NCI-H2029 (cell line): ENCODE measurements at places on chromosomes 1 and 21.
A peak's percentile ranks its signal among the peaks of the same experiment; 100 is the strongest.

DNA sequence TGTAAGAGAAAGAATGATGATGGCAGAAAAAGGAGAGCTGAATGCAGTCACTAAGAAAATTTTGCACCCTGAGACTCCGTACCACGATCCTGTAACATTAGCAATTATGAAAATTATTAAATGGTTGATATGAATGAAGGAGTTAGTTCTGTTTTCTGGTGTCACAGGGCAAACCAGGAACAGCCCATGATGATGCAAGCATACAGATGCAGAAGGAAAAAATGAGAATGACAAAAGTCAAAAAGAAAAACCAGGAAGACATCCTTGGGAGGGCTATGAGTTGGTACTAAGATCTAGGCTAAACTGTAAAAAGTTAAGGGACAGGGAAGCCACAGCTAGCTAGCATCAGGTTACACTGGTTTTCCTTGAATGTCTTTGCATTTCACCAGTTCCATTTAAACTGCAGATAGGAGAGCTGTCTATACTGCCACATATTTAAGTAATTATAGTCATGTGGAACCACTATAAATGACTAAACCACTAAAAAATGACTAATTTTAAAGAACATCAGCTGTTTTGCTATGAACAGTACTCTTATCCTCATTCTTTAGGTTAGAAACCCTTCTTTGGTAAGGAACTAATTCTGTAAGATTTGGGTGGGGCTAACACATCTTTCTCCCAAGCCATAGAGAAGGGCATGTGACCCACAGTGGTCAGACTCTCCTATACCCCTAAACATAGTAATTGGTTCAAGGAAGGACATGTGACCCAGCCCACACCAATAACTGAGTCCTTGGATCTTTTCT, 11.4 kb downstream of the DOCK7 start:
- no peak for DNase-seq

- DNase-seq: no peak
Measured at GRCh38 chr1:231260351-231260750, 19.3 kb downstream of the GNPAT start.

- DNase-seq: no peak
Measured at GRCh38 chr1:110286564-110286963, 52.6 kb upstream of the RBM15 start.

DNA sequence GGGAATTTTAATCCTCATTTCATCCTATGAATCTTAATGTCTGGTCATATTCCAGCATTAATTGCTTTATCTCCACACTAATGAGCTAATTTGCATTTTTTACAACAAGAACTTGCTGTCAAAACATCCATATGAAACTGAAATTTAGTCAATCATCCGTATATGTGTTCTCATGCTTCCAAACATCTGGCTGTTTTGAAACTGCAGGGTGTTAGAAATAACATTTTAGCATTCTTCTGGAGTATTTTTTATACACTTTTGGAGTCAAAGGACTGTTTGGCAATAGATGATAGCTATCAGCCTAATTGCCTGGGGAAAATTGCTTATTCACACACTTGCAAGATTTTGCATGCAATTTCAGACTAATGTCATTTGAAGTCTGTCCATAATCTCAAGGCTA, 1639.3 kb downstream of the KCNT2 start:
- DNase-seq: no peak

DNA sequence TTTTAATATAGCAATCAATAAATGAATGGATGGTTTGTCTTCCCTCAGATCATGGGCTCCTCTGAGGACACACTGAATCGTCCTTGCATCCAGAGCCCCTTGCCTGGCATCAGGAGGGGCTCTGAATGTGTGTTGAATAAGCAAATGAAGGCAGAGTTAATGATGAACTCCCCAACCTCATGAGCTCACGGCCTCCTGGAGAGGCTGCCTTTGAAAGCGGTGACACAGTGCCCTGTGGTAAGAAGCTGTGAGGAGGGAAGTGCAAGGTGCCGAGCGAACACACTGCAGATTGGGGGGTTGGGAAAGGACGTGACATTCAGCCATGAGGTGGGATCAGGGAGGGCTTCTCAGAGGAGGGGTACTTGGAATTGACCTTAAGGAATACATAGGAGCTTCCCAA, 3.2 kb upstream of the PARS2 start:
- DNase-seq: no peak

- DNase-seq: no peak
Measured at GRCh38 chr1:23591460-23592208, 32.3 kb upstream of the ID3 start.

GRCh38 chr1:231527586-231528171, 790 bp upstream of the TSNAX start:
- DNase-seq: peak; percentile 25

DNA sequence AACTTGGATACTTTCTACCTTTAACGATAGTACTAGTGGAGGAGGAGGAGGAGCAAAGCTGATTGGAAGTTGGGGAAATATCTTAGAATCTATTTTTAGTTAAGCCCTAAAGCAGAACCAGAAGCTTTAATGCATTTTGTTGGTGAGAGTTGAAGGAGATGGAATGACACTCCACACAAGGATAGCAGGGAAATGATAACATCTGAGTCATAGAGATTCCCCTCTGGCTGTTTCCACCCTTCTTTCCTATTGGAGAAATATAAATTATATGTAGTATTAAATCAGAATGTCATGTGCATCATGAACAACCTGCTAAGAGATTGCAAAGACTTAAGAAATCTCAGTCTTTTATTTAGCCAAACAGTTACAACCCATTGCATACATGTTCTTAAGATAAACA, 1357.7 kb downstream of the NCAM2 start:
- DNase-seq: no peak

DNA sequence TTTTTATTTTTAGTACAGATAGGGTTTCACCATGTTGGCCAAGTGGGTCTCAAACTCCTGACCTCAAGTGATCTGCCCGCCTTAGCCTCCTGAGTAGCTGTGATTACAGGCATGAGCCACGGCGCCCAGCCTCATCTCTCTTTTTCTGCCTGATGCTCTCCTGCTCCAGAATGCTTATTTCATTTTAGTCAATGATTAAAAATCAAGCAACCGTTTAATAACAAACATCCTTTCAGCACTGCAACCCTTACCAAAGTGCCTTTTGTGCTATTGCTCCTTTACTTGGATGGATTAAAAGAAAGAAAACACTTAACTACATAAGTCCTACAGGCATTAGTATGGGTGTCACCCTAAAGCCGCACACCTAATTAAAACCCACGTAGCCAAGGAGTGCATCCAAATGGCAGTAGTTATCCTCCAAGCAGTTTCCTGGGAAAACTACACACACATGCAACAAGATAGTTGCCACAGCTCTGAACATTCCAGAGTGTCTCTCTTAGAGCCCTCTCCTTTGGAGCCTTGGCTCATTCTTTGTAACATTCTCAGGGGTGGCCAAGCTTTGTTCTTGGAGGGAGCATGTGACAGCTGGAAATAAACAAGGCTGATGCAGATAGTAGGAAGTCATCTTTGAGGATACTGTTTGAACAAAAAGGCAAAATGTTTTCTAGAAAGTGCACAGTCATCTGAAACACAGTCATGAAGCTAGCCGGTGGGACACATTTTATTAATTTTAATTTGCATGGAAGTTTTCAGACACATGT, 51.2 kb downstream of the KCNJ15 start:
- no peak for DNase-seq

- no peak for DNase-seq
Measured at GRCh38 chr21:16537501-16537900, 807.7 kb downstream of the USP25 start.

- no peak for DNase-seq
Measured at GRCh38 chr21:29777160-29777559, 162.6 kb downstream of the GRIK1 start.

- DNase-seq: peak; percentile 21
Measured at GRCh38 chr1:200973937-200974657, 49.4 kb downstream of the KIF21B start.

DNA sequence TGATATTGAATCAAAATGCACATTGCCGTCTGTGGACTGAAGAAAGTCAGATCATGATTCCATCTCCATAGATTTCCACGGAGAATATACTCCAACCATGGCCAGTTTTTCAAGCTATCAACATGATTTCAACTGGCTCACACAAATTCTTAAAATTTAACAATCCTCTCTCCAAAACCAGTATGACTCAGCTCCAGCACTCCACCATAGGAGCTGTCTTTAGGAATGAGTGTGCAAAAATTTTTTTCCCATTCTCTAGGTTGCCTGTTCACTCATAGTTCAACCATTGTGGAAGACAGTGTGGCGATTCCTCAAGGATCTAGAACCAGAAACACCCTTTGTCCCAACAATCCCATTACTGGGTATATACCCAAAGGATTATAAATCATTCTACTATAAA, 40.8 kb downstream of the RGL1 start:
- DNase-seq: no peak

DNA sequence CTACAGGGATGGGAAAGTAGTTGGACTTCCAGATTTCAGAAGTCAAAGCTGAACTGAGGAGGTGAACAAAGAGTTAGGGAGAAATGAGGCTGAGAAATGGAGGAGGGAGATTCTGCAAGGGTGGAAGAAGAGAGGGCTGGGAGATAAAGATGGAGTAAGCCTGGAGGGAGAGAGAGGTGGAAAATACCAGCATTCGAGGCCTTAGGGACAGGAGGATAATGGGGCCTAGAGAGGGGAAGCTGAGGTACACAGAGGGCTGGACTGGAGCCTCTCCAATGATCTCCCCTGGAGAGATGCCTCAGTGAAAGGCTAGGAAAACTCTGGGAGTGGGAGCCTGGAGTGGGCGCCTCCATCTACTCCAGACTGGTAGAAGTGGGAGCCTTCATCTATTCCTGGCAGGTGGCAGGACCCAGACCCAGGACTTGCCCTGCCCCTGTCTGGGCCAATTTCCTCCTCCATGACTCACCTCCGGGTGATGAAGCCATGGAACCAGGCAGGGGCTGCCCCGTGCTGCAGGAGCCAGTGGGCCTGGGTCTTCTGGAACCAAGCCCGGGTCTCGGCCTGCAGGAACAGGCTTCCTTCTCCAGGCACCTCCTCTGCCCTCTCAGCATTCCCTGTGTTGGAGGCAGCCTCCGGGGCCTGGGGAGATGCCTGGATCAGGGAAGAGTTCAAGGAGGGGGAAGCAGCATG, 1.9 kb downstream of the SH2D2A start:
- DNase-seq: no peak

DNA sequence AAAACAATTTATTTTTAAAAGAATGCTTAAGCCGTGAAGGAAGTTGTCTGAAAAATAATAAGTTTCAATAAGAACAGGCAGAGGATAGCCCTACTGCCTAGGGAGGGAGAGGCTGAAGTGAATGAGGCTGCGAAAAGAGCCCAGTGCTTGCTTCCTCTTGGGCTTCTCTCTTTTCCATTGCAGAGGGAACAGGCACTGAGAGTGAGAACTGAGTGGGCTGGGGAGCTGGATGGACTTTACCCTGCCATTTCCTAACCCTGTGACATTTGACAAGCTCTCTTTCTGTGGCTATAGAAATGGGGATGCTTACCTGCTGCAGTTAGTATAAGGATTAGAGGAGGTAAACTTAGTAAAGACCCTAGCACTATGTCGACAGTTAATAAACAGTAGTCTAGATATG, 30.0 kb downstream of the TENT5C start:
- no peak for DNase-seq

DNA sequence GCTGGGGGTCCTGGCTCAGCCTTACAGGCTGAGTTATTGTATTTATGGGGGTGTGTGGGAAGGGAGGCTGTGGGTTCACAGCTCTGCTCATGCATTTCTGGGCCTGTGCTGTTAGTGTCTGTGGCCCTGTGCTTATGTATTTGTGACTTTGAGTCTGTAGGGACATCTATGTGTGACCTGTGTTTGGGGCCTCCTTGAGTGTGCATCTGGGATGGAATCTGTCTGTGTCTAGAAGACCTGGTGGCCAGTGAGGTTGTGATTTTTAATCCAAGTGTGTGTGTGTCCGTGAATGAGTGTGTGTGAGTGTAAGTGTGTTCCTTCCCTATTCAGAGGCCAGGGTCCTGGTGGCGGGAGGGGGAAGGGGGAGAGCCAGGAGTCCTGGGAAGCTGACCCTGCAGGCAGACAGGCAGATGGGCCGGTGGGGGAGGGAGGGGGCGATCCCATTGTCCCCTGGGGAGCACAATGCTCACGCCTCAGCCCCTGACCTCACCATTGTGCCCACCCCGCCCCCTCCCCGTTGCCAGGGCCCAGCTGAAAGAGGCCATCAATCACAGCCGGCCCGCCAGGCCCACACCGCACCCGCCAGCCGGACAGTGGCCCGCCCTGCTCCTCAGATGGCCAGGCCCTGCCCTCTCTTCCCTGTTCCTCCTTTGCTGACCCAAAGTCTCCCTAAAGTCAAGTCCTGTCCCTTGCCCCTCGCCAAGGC, 19.6 kb downstream of the SLC27A3 start:
- no peak for DNase-seq

DNA sequence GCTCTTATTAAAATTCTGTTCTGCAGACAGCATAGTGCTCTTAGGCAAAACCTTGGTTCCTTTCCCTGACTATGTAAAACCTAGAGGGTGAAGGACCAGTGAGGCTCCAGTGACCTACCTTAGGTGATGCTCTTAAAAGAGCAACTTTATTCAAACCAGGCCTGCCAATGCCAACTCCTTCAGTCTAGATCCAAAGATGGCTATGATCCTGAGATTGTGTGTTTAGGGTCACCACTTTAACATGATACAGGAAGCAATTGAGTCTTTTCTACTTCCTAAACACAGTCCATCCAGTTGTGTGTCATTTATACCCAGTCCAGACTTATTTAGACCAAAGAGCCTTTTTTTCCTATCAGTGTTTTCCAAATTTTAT, 10.8 kb downstream of the MCL1 start:
- DNase-seq: no peak

DNA sequence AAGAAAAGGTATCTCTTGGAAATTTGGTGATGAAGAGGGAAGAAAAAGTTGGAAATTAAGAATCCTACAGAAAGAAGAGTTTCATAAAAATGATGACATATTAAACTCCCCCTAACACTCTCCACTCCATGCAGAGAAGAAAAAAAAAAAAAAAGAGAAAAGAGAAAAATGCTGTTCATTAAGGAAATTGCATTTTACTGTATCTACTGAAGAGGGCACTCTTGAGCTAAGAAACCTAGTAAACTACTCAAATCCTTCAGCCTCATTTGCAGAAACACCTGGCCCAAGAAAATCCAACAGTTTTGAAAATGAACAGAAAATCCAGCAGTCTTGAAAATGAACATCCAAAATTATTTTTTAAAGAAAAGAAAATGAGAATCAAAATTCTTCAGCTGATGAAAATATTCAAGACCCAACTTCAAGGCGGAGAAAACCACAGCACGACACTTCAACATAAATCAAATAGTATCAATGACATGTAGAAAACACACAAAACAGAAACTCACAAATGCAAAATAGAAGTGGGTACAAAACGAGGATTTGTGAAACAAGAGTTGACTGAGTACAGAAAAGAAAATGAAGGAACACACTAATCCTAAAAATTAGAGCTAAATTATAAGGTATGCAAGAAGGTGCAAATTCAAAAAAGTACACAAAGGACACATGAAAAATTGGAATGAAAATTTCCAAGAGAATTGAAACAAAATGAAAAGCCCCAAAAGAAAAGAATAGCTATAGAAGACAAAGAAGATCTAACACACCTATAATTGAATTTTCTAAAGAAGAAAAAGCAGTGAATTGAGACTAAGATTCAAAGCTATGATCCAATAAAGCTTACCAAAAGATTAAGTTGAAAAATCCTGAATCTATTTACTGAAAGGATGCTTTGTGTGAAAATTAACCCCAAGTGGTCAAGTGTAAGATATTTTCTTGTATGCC, 73.2 kb upstream of the DNAJC6 start:
- peak; percentile 74 for DNase-seq
